ENCODE measurements at places on chromosomes 13 and 19. TPM values are rescaled to one million over a fixed set of nuclear protein-coding genes. Genes with fewer than 3 reads are reported as not detected.

DNA sequence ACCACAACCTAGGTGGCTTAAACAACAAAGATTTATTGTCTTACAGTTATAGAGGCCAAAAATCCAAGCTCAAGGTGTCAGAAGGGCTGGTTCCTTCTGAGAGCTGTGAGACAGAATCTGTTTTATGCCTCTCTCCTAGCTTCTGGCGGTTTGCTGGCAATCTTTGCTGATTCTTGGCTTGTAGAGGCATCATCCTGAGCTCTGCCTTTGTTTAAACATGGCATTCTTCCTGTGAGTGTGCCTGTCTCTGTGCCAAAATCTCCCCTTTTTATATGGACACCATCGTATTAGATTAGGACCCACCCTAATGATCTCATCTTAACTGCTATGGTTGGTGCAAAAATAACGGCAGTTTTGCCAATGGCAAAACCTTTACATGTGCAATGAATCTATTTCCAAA is 169.1 kb downstream of the CACNA1A start:
- no peak for DNase-seq

GRCh38 chr13:88586263-88586662 is 915.1 kb downstream of the SLITRK5 start:
- no peak for DNase-seq

DNA sequence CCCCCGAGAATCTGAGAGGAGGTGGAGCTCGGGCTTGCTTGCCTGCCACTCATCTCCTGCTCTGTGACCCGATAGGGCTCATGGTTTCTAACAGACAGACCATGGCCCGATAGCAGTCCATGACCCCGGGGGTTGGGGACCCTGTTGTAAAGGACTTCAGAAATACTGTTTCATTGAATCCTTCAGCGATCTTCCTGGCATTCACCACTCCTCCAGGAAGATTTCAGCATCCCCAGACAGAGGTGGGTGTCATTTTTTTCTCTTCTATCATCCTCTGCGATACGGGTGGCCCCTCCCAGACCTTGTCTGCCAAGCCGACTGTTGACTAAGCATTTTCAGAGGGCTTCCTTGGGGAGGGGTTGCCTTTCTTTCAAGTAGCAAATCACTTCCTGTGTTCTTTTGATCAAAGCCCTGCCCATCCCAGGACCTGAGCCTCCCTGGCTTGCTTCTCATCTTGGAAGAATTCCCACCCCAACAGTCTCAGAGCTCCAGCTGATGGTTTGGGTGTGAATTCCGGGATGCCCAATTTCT is 1.7 kb downstream of the MYO1F start:
- DNase-seq: peak; percentile 14

- DNase-seq: no peak
These were observed 69.3 kb downstream of the NHLRC3 start for GRCh38 chr13:39107561-39107960.

DNA sequence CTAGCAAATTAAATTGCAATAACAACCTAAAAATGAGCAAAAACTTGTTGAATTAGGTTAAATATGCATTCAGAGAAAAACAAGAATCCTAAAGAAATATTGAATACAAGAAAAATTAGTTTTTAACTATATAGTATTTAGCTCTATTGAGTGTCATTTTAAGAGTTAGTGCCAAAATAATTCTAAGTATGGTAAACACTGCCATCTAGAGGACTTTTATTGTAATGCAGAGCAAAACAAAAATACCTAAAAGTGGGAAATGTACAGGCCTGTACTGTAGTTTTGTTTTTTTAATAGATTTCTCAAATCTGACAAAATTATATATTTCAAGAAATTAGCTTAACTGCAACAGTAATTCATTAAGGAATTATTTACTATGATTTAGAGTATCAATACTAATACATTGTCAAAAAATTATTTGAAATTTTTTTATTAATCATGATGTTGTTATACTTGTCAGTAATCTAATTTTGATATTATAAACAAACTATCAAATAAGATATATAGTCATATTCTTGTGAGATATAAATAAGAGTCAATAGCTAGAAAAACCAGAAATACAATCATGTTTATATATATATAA is 8.2 kb upstream of the PCDH9 start:
- peak; percentile 37 for DNase-seq

- DNase-seq: no peak
These were observed 13.2 kb upstream of the KANK2 start for GRCh38 chr19:11210656-11210928.

GRCh38 chr19:2084993-2085720 is 11.0 kb downstream of the MOB3A start:
- DNase-seq: peak; percentile 96

DNA sequence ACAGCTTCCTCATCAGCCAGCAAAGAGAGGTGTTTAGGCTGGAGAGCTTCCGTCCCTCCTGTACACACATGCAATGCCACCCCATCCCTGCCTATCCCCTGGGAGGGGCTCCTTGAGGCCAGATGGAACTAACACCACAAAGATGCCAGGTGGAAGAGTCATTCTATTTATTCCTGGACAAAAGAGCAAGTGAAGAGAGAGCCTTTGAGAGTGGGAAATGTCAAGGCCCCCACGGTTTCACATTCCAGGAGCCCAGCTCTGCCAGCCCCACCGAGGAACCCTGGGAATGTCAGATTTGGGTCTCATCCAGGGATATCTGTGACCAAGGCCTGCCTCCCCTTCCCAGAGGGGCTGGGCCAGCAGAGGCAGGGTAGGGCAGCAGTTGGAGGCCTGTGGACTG is 30.8 kb upstream of the IGFL1 start:
- DNase-seq: no peak

GRCh38 chr13:54709546-54709945 is 1680.9 kb downstream of the OLFM4 start:
- peak; percentile 11 for DNase-seq

- no peak for DNase-seq
These were observed 18.1 kb downstream of the TUBGCP3 start for GRCh38 chr13:112569821-112570220.

GRCh38 chr19:1861599-1862031 is 1.8 kb downstream of the KLF16 start:
- DNase-seq: no peak

- DNase-seq: no peak
These were observed 785.0 kb upstream of the MIR17HG start for GRCh38 chr13:90562443-90562842.

DNA sequence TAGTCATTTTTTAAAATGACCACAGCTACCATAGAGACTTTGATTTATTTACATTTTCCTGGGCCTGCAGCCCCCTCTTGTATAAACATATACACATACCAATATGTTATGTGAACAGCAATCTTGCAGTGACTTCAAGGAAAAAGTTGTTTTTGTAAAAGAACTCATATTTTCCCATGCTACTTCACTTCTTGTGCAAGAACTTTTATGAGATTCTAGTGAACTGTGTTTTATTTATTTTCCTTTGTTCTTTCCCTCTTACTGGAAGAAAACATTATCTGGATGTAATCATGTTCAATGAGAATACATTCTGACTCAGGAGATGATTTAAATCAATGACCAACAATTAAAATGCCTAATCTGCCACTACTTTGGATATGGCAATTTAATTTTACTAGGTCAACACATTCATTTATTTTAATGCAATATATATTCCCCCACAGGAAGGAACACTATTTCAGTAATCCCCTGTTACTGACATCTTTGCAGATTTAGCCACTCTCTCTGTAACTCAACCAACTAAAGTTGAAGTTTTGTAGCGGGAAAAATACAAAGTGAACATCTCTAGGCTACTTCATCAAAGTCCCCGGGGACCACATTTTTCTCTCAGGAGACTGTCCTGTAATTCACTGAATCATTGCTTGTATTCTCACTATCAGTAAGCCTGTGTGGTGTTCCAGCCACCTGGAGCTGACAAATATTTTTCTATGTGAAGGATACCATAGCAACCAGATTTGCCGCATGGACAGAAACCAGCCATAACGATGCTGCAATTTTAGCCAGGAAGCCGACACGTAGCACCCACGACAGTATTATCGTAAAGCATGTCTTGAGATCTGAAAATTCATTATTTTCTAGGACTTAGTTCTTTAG is 90.5 kb downstream of the STARD13 start:
- peak; percentile 61 for DNase-seq

DNA sequence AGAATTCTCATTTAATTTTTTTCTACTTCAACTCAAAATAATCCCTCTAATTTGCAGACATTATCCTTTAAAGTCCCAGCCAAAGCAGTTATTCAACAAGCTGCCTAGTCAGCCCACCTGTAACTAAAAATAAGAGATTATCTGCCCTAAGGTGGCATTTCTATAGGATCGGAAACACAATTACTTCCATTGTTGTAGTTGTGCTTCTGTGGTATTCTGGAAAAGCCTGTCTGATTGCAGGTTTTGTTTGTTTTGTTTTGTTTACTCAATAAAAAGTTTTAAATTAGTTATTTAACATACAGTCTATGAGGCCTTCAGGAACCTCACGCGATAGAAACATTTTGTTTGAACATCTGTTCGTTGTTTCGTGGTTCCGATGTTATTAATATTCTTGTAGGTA is 101.0 kb downstream of the ZIC5 start:
- no peak for DNase-seq

DNA sequence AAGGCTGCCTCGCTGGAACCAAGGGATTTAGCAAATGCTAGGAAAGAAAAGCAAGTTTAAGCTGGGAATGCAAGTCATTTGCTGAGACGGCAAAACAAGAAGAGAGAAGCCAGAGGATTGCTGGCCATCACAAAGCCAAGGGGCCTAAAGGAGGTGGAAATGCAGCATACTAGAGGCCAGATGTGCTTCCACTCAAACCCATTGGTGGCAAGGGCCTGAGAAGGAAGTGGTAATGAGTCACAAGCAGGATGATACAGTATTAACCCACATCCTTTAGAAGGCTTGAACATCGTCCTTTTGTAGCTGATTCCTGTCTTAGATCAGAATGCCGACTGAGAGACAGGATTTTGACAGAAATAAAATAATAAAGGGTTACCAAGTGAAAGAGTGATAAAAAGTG is 68.2 kb downstream of the ITGBL1 start:
- DNase-seq: peak; percentile 96

DNA sequence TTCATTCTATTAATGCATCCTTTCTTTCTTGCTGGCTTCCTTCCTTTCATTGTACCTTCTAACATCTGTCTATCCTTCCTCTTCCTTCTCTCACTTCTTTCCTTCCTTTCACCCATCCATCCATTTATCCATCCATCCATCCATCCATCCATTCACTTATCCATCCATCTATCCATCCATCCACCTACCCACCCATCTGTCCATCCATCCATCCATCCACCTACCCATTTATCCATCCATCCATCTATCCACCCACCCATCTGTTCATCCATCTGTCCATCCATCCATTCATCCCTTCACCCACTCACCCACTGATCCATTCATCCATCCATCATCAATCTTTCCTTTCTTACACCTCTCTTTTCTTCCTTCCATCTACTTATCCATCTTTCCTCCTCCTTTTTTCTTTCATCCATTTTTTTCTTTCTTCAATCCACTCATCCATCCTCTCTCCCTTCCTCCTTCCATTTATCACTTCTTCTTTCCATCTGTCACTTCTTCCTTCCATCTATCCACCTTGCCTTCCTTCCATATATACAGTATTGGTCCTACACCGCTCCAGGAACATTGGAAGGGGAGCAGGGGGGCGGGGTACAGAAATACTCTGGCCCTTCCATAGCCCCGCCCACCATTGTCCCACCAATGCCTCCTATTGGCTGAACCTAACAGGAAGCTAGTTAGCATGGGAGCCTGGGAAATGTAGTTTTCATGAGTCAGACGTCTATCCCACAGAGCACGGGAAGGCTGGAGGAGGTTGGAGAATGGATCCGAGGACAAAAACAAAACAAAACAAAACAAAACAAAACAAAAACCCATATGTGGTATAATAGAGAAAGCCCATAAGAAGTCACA is 45.9 kb downstream of the MBD3L1 start:
- DNase-seq: peak; percentile 2

DNA sequence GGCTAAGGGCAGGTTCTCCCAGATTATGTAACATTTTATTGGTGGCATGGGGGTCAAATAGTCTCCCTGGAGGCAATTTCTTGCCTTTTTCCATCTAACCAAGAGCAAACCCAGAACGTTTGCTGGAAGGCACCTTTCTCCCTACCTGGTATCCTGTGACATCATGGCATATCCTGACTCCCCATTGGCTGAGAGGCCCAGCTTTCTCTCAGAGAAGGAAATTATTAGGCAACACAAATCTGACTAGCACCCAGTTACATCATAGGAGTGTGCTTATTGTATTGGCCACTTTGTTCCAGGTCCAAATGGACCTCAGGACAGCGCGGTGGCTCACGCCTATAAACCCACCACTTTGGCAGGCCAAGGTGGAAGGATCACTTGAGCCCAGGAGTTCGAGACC is 13.0 kb downstream of the NTN5 start:
- DNase-seq: no peak

- DNase-seq: no peak
These were observed 100.4 kb downstream of the DOCK9 start for GRCh38 chr13:98877466-98877865.

DNA sequence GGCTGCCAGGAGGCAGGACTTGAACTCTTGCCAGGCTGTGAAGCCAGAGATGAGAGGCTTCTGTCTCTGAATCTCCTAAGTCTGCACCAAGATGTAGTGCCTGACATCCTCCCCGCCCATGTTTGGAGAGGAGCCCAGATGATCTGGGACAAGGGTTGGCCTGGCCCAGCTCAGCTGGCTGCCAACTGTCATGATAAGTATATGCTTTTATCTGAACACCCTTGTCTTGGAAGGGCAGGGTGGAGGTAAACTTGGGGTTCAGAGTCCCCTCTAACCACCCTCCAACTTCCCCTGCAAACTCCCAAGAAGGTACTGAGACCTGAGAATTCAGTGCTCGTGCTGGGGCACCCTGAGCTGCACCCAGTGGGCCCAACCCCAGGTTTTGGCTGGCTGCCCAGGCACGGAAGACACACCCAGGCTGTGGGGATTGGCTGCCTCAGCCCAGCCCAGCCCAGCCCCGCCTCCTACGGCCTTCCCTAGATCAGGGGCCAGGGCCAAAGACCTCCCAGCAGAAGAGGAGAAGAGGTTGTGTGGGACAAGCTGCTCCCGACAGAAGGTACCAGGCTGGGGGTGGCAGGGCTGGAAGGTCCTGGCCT is at the start of gene CYP4F12:
Gene CYP4F12 (plus strand): TSS at position 508 of the 596 bp plus-strand sequence. CDS start 443 bp downstream, outside the sequence.
- DNase-seq: peak; percentile 8

DNA sequence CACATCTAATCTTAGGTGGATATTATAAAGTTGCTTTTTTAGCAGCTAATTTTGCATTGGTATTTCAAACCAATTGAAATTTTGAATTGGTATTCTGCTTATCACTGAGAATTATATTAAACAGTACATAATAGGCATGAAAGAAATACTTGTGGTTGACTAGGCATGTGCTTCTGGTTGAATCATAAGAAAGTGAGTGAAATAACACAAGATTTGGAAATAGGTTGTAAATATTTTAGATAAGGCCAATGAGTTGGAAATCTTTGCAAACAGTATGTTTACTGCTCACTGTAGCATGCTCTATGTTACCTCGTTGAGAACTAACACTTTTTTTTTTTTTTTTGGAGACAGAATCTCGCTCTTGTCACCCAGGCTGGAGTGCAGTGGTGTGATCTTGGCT is 66.8 kb upstream of the RFC3 start:
- DNase-seq: no peak

- DNase-seq: no peak
These were observed 53.5 kb downstream of the COL4A2 start for GRCh38 chr13:110360598-110360997.

Gene PLIN5
- not detected for total RNA-seq

Gene NDUFA7
- 39.4 TPM for total RNA-seq

Gene TMPRSS9
- not detected for total RNA-seq

Gene FAM124A
- total RNA-seq: 1.6 TPM

Gene KATNAL1
- total RNA-seq: 6.6 TPM

Gene EFNA2
- not detected for total RNA-seq

Gene MYH14
- total RNA-seq: not detected

Gene C19orf44
- total RNA-seq: 1.4 TPM

Measured in HT1080 (cell line).